ENCODE measurements at places on chromosomes 4 and X.

DNA sequence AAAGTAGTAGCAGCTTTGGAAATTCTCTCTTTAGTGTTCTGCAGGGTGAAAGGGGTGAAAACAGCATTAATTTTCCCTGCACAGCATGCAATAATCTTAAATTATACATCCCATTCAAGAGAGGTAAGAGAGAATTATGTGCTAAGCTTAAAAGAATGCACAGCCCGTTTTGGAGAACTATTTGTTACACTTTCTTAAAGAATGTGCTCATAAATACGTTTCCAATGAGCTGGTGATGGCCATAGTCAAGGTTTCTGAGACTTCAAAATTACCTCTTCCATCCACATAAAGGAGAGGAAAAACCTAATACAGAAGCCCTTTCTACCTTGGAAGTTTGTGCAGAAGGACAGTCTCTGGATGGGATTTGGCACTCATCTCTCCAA is 766.7 kb upstream of the TENM3 start:
- DNase-seq, result no peak
- H3K27ac ChIP-seq, result no peak overlapping the region
- no peak overlapping the region for H3K4me3 ChIP-seq
- no peaks in the 10 kb centered on the region for H3K36me3 ChIP-seq
- H3K4me1 ChIP-seq, result no peaks in the 10 kb centered on the region

GRCh38 chrX:130119312-130119898 is 9.1 kb upstream of the ELF4 start:
- peaks cover 17% of the 10 kb centered on the region for H3K4me1 ChIP-seq
- H3K4me3 ChIP-seq, result no peak overlapping the region
- no peak for DNase-seq
- H3K27ac ChIP-seq, result peak overlapping the region; percentile 84
- no peaks in the 10 kb centered on the region for H3K36me3 ChIP-seq

DNA sequence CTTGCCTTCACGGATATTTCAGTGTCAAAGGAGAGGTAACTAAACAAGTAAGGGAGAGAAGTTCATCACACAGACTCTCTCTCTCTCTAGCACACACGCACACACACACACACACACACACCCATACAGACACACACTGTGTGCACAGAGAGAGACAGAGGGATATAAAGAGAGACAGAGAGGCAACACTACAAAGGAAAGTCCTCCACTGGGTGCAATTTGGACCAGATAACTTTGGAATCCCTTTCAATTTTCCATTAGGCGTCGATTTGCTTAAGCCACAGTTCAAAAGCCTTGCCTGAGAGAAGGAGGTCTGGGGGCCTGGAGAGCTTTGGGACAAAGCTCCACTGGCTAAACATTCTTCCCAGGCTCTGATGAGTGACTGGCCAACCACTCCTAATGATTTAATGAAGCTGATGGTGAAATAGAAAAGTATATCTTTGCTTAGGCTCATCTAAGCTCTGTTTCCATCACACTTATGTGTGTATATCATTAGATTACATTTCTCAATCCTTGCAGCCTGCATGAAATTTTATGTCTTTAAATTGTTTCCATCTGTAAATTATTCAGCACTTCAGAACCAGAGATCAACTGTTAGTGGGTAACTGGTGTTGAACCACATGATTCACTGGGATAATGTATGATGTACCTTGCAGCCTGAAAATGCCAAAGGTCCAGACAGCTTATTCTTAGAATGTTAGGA is 180.8 kb downstream of the MAGEB17 start:
- no peaks in the 10 kb centered on the region for H3K27me3 ChIP-seq
- H3K4me1 ChIP-seq, result no peaks in the 10 kb centered on the region
- H3K4me3 ChIP-seq, result no peak overlapping the region
- H3K36me3 ChIP-seq, result no peaks in the 10 kb centered on the region

DNA sequence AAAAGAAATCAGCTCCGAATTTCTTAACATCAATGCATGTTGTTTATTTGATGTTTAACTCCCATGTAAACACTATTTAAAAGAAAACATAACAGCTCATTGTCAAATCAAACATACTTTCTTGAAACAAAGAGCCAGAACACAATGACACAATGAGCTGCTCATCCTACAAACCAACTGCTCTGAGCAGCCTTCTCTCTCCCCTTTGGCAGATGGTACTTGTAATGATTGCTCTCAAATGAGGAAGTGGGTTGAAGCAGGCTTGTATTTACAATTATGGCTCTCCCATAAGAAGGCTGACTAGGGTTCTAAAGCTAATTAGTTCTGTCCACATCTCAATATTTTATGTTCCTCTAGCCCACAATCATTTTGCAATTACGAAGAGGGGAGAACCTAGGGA is 637.8 kb upstream of the ADGRL3 start:
- DNase-seq, result no peak
- H3K4me1 ChIP-seq, result no peaks in the 10 kb centered on the region
- H3K27me3 ChIP-seq, result no peaks in the 10 kb centered on the region
- H3K4me3 ChIP-seq, result no peak overlapping the region

- H3K4me3 ChIP-seq, result no peak overlapping the region
- H3K27ac ChIP-seq, result no peak overlapping the region
- H3K36me3 ChIP-seq, result no peaks in the 10 kb centered on the region
- no peaks in the 10 kb centered on the region for H3K27me3 ChIP-seq
- no peaks in the 10 kb centered on the region for H3K4me1 ChIP-seq
Observed at GRCh38 chrX:16436348-16437188, 213.4 kb upstream of the S100G start.

- H3K27ac ChIP-seq, result peak within 1 kb of the TSS; percentile 68
- peak; percentile 4 for DNase-seq
- H3K27me3 ChIP-seq, result no peaks in the 10 kb centered on the region
- peak within 1 kb of the TSS; percentile 61 for H3K4me3 ChIP-seq
Observed at GRCh38 chrX:12791257-12792228, at the start of gene PRPS2. Gene PRPS2, plus strand, starts transcription at chrX:12791412. Its CDS starts 86 bp downstream, at chrX:12791498.

GRCh38 chrX:104098151-104098808 is 14.0 kb upstream of the ZCCHC18 start:
- no peaks in the 10 kb centered on the region for H3K36me3 ChIP-seq
- no peak overlapping the region for H3K27ac ChIP-seq

DNA sequence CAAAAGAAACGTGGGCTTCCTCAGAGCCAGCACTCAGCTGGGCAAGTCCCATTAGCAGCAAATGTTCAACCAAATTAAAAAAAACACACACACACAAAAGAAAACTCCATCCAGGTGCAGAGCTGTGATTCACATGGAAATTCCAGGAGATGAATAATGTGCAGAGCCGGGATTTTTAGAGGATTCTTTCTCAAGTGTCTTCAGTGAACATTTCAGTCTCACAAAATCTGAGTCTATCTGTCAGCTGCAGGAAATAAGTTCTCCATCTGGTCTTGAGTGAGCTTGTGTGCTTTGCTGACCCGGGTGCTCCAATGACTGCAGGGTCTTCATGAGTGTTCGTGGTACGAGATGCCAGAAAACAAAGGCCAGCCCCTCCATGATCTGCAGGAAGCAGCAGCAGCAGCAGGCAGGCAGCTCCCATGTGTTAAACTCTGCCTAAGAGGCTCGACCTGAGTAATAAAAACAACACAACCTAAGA is 44.3 kb downstream of the RASGEF1B start:
- H3K4me1 ChIP-seq, result no peaks in the 10 kb centered on the region
- H3K27ac ChIP-seq, result no peak overlapping the region
- H3K36me3 ChIP-seq, result no peaks in the 10 kb centered on the region
- no peaks in the 10 kb centered on the region for H3K27me3 ChIP-seq
- H3K4me3 ChIP-seq, result no peak overlapping the region

DNA sequence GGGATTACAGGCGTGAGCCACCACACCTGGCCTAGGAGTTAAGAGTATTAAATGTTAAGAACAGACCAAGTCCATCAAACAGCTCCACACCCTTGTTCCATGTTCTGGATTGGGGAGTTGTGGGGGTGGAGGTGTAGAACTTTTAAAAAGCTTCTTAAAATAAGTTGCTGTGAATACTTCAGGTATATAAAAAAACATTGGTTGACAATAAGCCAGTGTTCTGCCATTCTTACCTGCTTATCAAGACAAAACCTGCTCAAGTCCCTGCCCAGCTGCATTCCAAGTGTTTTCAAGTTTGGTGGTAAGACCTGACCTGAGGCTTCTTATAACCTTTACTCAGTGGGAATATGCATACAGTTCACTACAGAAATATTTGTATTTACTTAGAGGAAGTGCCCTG is 6.4 kb downstream of the RBM3 start:
- no peaks in the 10 kb centered on the region for H3K36me3 ChIP-seq
- peak overlapping the region; percentile 30 for H3K27ac ChIP-seq
- H3K27me3 ChIP-seq, result no peaks in the 10 kb centered on the region
- peaks cover 9% of the 10 kb centered on the region for H3K4me1 ChIP-seq
- DNase-seq, result no peak
- no peak overlapping the region for H3K4me3 ChIP-seq

DNA sequence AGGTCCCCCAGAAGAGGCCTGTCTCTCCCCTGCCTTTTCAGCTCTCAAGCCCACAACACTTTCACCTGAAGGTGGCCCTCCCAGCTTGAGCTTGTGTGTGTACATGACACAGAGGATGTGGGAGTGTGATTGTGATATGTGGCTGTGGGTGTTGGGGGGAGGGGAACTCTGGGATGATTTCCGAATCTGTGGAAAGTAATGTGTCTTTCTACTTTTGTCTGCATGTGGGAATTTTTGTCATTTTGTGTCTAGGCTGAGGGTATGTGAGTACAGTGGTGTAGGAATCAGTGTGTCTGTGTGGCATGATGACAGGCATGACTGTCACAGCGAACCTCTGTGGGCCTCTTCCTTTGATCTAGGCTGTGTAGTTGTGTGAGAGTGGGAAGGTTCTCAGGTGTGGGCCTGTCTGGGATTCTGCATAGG is 6.4 kb downstream of the SYP start:
- DNase-seq, result no peak
- H3K27me3 ChIP-seq, result no peaks in the 10 kb centered on the region
- no peaks in the 10 kb centered on the region for H3K36me3 ChIP-seq
- H3K4me3 ChIP-seq, result no peak overlapping the region

GRCh38 chr4:153553819-153554170 is 87.6 kb downstream of the TMEM131L start:
- DNase-seq, result no peak
- peaks cover 37% of the 10 kb centered on the region for H3K36me3 ChIP-seq
- no peaks in the 10 kb centered on the region for H3K4me1 ChIP-seq

GRCh38 chrX:77622672-77623071 is 163.3 kb downstream of the ATRX start:
- H3K27me3 ChIP-seq, result no peaks in the 10 kb centered on the region
- no peak overlapping the region for H3K4me3 ChIP-seq
- no peaks in the 10 kb centered on the region for H3K4me1 ChIP-seq
- no peaks in the 10 kb centered on the region for H3K36me3 ChIP-seq
- no peak overlapping the region for H3K27ac ChIP-seq

- H3K36me3 ChIP-seq, result peaks cover 60% of the 10 kb centered on the region
- no peak overlapping the region for H3K4me3 ChIP-seq
- DNase-seq, result no peak
- H3K27ac ChIP-seq, result no peak overlapping the region
- H3K27me3 ChIP-seq, result no peaks in the 10 kb centered on the region
Observed at GRCh38 chr4:77893451-77893850, 30.8 kb downstream of the MRPL1 start.

DNA sequence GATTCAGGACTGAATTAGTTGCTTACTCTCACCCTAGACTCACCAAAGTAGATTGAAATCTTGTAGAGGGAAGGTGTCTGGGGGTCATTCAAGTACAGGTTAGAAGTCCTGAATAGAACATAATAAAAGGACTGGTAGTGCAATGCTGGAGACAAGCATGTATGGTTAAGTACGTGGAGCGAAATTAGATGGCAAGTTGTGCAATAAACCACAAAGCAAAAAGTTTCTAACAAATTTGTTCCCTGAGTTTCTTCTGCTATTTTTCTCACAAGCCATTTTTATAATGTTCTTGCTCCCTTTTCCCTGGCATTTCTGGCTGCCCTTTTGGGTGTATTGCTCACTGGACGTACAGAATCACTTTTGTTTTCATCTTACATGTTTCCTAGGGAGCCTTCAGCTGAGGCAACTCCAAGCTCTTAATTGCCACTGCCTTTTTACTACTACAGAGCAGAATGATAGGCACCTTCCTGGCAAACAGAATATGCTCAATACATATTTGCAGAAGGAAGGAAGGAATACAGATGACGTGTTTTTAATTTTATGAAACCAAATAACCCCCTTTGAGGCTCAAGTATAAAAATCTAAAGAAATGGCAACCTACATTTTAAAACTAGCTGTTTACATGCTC is 23.4 kb downstream of the LANCL3 start:
- no peak overlapping the region for H3K27ac ChIP-seq
- H3K4me1 ChIP-seq, result no peaks in the 10 kb centered on the region
- no peaks in the 10 kb centered on the region for H3K27me3 ChIP-seq

DNA sequence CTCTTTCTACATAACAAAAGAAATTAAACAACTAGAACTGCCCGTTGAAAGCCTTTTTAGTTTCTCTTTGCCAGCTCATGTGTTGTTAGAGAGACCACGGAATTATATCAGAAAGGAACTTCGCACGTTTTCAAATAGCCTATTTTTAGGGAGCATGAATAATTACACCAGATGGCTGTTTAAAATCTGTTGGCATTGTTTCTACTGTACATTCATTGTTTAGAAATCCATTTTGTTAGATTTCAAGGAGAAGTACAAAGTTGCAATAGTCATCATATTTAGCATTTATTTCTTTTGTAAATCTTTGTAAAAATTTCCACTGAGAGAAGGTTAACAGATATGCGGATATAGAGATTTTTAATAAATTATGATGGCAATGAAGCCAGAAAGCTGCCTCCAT is 403.0 kb upstream of the HS3ST1 start:
- DNase-seq, result no peak
- no peaks in the 10 kb centered on the region for H3K36me3 ChIP-seq
- H3K4me3 ChIP-seq, result no peak overlapping the region
- no peaks in the 10 kb centered on the region for H3K27me3 ChIP-seq
- no peaks in the 10 kb centered on the region for H3K4me1 ChIP-seq
- no peak overlapping the region for H3K27ac ChIP-seq

GRCh38 chr4:33262824-33263223 is 2542.7 kb downstream of the PCDH7 start:
- no peaks in the 10 kb centered on the region for H3K36me3 ChIP-seq
- H3K4me3 ChIP-seq, result no peak overlapping the region
- no peaks in the 10 kb centered on the region for H3K4me1 ChIP-seq
- no peaks in the 10 kb centered on the region for H3K27me3 ChIP-seq
- no peak for DNase-seq
- H3K27ac ChIP-seq, result no peak overlapping the region

Measured in esophagus squamous epithelium (tissue), 5 donors.